Dorsolateral prefrontal cortex (tissue), 122 donors: ENCODE measurements at places on chromosomes 6 and 20.

DNA sequence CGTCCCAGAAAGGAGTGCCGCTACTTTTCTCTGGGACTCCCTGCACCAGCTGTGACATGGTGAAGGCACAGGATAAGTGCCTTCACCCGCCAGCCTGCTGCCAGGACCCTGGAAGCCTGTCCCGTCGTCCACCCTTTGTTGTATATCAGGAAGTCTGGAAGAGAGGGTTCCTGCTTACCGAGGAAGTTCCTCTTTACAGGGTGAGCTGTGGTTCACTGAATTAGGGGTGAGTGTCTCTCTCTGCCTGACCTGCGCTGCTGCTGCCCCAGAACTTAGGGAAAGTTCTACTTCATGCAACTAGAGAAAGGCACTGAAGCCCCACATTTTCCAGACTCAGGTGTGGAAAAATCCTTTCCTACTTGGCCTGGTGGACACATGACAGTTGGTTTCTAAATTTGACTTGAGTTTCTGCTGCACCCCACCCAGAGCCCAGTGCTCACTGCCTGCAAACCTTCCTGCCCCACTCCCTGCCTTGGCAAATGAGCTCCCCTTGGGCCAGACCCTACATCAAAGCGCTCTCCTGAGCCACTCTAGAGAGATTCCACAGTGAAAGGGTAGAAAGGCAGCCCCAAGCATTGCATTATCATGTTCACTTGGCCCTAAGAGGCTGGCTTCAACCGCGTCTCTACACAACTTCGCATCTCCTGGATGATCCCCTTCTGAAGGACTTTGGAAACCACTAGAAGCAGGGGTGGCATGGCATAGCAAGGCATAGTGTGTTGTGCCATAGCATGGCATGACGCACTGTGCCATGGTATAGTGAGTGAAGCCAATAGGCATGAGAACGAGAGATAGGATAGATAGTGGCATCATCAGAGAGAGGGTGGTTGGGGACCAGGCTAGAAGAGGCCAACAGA lies 215.8 kb upstream of the CDYL start:
- no peak for DNase-seq

GRCh38 chr6:89138173-89138572 lies 7.7 kb upstream of the PM20D2 start:
- no peak for DNase-seq

- DNase-seq: no peak
These were observed 57.2 kb downstream of the GFRA4 start for GRCh38 chr20:3606021-3606420.

- DNase-seq: no peak
These were observed 987.0 kb downstream of the HACE1 start for GRCh38 chr6:103872678-103873077.

DNA sequence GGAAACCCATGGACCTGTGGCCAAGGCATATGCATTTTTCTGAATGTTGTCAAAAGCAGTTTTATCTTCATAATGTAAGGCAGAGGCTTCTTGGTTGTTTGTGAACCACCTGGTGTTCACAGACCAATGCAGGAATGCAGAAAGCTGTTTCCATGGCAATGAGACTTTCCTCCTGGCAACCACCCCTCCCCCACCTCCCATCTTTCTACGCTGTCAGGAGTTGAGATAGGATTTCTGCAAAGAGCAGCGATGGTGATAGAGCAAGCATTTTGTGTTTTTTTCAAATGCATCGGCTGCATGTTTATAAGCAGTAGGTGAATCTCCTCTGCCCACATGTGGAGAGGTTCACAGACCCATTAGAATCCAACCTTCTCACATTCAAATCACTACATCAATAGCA lies 114.1 kb upstream of the SMLR1 start:
- DNase-seq: peak; percentile 43

DNA sequence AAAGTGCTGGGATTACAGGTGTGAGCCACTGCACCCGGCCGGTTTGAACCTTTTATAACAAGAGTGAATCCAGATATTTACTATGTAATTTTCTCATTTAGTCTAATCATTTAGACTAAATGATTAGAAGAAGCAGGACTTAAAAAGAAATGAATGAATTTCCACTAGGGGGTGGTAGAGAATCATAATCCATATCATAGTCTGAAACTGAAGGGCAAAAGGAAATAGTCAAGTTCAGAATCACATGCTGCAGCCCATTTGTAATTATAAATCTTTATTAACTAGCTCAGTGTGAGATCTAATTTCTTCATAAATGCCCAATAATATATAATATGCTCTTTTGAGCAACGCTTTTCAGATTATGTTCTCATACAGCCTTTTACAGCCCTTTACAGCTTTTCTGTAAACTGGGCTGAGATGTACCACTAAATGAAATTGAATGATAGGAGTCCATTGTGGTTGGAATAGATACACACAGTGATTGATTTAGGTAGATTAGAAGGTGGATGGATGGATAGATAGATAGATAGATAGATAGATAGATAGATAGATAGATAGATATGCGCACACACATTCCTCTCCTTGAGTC lies 31.8 kb downstream of the PSMB9 start:
- no peak for DNase-seq

DNA sequence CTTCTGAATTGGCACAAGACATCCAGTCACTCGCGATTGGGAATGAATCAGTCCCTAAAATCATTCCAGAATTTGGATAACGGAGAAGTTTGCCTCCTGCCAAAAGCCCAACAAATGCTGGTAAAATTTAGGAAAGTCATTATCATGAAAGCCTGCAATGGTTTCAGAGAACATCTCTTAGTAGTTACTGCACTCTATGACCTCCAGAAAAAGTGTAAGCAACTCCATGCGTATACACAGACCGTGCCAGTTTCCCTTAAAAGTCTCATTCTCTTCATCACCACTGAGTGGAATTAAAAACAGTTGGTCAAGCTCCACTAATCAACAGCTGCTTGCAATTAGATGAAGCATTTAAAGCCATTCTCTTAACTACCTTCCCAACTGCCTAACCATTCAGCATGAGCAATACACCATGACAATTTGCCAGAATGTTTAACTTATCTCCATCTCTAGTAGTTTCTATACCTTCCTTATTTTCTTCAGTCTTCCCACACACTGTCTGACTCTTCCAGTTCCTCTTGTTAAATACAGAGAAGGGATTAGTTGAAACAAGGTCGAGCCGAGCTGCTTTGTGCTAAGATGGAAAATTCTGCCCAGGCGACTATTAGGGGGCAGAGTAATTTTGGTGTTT lies 183.6 kb upstream of the PRDM1 start:
- no peak for DNase-seq

GRCh38 chr6:113293423-113293740 lies 563.8 kb upstream of the MARCKS start:
- DNase-seq: no peak

GRCh38 chr20:10805764-10806163 lies 132.0 kb upstream of the JAG1 start:
- DNase-seq: no peak

DNA sequence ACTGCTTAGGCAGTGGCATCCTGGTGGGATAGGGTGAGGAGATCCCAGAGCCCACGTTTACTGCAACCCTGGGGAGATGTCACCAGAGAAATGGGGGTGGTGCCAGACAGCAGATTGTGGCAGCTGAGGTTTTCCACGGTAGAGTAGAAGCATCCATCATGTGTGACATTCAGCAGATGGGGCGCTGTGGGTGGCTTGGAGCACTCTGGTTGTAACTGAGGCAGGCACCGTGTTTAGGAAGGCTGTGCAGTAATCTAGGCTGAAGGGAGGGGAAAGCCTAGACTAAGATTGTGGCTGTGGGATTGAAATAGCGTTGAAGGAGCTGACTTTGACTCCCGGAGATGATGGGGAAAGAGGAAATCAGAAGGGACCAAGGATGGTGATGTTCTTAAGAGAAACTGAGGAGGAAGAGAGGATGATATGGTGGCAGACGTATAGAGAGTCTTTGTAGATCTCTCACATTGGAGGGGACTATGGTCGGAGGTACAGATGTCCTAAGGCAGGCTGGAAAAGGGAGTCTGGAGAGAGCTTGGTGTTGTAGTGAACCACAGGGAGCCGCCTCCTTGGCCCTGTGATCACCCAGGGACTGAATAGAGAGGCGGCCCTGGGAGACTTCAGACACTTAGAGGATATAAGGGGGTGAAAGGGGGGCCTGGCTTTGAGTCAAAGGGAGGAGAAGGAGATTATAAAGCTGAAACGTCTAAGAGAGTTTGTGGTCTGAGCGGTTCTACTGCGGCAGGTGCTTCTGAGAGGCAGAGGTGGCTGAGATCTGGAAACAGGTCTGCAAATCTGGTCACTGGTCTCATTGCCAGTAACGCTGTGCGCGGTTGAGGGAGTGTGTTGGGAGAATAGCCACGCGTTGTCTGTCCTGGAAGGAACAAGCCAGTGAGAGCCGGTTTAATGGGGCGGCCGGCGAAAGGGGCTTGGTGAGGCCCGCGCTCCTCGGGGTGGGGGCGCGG lies 792 bp upstream of the MICA start:
- DNase-seq: no peak

- DNase-seq: no peak
These were observed 109.4 kb upstream of the SPACA1 start for GRCh38 chr6:87938287-87938686.

- DNase-seq: no peak
These were observed 212.6 kb downstream of the KIF16B start for GRCh38 chr20:16360668-16361067.

DNA sequence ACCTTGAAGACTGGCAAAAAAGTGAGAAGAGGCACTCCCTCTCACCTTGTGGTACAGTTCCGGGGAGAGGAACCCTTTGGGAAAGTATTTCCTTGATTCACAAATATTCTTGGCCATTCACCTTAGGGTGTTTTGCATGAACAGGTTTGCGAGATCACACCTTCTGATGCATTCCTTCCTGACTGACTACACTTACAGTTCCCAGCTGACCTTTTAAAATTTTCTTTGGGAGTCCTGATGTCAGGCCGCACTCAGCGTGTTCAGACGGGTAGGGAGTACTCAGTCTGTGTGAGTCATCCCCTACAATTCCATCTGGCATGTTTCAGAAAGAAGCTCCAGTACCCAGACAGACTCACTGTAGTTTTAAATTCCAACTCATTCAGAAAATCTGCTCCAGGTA lies 1.7 kb downstream of the ADGRF4 start:
- DNase-seq: no peak

DNA sequence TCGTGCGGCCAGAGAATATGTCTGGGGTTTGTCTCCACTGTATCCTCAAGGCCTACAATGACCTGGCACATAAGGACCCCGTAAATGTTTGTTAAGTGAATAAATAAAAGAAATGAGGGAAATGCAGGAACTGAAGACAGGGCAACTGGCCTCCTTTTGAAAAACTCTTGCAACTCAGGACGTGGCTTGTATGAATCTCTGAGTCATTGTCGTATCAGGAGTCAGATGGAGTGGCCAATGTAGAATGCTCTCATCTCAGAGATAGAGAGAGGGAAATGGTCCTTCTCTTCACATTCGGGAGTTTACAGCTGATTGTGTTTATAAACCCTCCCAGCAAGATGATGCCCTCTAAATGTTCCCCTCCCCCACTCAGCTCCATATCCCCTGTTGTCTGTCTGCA lies 57.1 kb downstream of the UST start:
- no peak for DNase-seq

- DNase-seq: no peak
These were observed 215.0 kb upstream of the HSF2 start for GRCh38 chr6:122184401-122184827.

- DNase-seq: no peak
These were observed 2.8 kb downstream of the ITPR3 start for GRCh38 chr6:33623895-33624381.

- DNase-seq: no peak
These were observed 27.3 kb upstream of the TCFL5 start for GRCh38 chr20:62888910-62889309.

- DNase-seq: no peak
These were observed 1.1 kb upstream of the BNIP5 start for GRCh38 chr6:36337814-36338213.

DNA sequence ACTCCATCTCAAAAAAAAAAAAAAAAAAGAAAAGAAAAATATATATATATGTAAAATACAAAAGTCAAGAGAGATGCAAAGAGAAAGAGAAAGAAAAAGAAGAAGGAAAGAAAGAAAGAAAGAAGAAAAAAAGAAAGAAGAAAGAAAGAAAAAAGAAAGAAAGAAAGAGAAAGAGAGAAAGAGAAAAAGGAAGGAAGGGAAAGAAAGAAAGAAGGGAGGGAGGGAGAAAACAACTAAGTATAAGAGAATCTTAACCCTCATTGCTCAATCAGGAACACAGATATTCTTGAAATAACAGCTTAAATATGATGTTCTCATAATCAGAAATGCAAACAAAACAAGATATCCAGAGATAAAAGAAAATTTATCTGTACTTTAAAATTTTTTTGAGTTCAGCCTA lies 54.4 kb upstream of the MARCKS start:
- no peak for DNase-seq

DNA sequence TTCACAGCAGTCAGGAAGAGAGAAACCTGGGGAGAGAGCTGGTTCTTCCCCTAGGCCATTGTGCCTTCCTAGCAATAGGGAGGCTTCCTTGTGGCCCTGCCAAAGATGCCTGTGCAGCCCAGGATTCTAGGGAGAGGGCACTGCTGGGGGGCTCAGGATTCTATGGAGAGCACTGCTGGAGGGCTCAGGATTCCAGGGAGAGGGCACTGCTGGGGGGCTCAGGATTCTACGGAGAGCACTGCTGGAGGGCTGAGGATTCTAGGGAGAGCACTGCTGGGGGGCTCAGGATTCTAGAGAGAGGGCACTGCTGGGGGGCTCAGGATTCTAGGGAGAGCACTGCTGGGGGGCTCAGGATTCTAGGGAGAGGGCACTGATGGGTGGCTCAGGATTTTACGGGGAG lies 25.8 kb downstream of the EDN3 start:
- no peak for DNase-seq

- no peak for DNase-seq
These were observed 30.7 kb downstream of the LINC00237 start for GRCh38 chr20:21075471-21075870.

GRCh38 chr6:1187293-1188131 lies 124.4 kb upstream of the FOXQ1 start:
- DNase-seq: no peak

DNA sequence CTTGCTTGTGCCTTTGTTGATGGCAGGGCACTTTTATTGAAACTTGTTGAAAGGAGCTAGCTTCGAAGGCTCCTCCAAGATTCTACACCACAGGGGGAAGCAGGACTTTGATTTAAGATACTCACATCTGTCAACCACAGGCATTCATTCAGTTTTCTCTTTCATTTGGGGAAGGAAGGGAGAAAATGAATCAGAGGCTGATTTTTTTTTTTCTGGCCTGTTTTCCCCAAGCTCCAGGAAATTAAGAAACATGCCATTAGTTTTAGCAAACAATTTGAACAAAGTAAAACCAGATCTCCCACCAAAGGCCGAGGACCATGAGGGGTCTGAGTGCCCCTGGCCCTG lies 8.7 kb upstream of the APCDD1L start:
- no peak for DNase-seq

DNA sequence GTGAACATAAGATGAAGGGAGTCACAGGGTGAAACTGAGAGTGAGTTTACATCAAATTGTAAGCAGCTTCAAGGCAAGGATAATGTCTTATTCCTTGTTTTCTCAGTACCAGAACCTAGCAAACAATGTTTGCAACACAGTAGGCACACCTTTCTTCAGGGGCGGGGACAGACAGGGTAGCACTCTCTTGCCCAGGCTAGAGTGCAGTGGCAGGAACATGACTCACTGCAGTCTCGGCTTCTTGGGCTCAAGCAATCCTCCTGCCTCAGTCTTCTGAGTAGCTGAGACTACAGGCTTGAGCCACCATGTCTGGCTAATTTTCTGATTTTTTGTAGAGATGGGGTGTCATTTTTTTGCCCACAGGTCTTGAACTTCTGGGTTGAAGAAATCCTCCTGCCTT lies 299.8 kb downstream of the CD83 start:
- no peak for DNase-seq

GRCh38 chr20:20073801-20074371 lies 21.6 kb downstream of the CFAP61 start:
- DNase-seq: no peak

GRCh38 chr6:131688286-131688685 lies 12.9 kb downstream of the OR2A4 start:
- DNase-seq: no peak
